A549 treated with CpdA at 1 μM for 4 hours (cell line): ENCODE measurements at places on chromosomes 11 and 22. TPM values are rescaled to one million over a fixed set of nuclear protein-coding genes. Genes with fewer than 3 reads are reported as not detected.

Gene BRSK2
- total RNA-seq = 4.3 to 7.7 TPM (median 7.0 TPM) in 5 replicates

Gene EI24
- 103 to 116 TPM (median 108 TPM) in 5 replicates for total RNA-seq

Gene RPLP2
- total RNA-seq = 1,534 to 2,430 TPM (median 2,343 TPM) in 5 replicates

Gene ARHGAP8
- 1.3 to 2.6 TPM (median 1.8 TPM) in 5 replicates for total RNA-seq

Gene KLHL35
- 0.64 to 1.4 TPM (median 1.1 TPM) in 5 replicates for total RNA-seq

Gene SPI1
- total RNA-seq = 0.11 TPM in 1 of 5 replicates, not detected in the others

Gene STK33
- 3.9 to 7.6 TPM (median 4.4 TPM) in 5 replicates for total RNA-seq

Gene ZC3H7B
- 21.8 to 27.8 TPM (median 25.0 TPM) in 5 replicates for total RNA-seq

Gene MS4A6A
- not detected in 5 replicates for total RNA-seq

Gene TSPAN18
- 1.9 to 2.8 TPM (median 2.4 TPM) in 5 replicates for total RNA-seq

Gene LARGE2
- 1.4 to 3.1 TPM (median 2.9 TPM) in 5 replicates for total RNA-seq

Gene NDUFA6
- 62.2 to 74.5 TPM (median 69.0 TPM) in 5 replicates for total RNA-seq

Gene FREY1
- 0.37 to 0.59 TPM (median 0.48 TPM) in 4 of 5 replicates, not detected in the other for total RNA-seq

Gene SCN2B
- total RNA-seq = not detected in 5 replicates

Gene POU2AF3
- 0.37 to 0.86 TPM (median 0.61 TPM) in 5 replicates for total RNA-seq

Gene OR10W1
- not detected in 5 replicates for total RNA-seq

Gene MAML2
- 1.9 to 2.7 TPM (median 2.1 TPM) in 5 replicates for total RNA-seq

Gene MAJIN
- total RNA-seq = 0.10 TPM in 1 of 5 replicates, not detected in the others

Gene SLC5A1
- 0.03 TPM in 1 of 5 replicates, not detected in the others for total RNA-seq

Gene AAMDC
- 25.9 to 32.0 TPM (median 28.9 TPM) in 5 replicates for total RNA-seq

Gene CECR2
- total RNA-seq = 0.07 to 0.12 TPM (median 0.08 TPM) in 5 replicates
